ENCODE measurements at places on chromosomes 11 and 22.

- DNase-seq, result no peak
Measured at GRCh38 chr11:15901790-15902189, 454.6 kb downstream of the SOX6 start.

GRCh38 chr11:27462543-27462942 is 10.0 kb downstream of the LGR4 start:
- no peak for DNase-seq

GRCh38 chr11:119403021-119403420 is 20.0 kb downstream of the THY1 start:
- DNase-seq, result no peak

DNA sequence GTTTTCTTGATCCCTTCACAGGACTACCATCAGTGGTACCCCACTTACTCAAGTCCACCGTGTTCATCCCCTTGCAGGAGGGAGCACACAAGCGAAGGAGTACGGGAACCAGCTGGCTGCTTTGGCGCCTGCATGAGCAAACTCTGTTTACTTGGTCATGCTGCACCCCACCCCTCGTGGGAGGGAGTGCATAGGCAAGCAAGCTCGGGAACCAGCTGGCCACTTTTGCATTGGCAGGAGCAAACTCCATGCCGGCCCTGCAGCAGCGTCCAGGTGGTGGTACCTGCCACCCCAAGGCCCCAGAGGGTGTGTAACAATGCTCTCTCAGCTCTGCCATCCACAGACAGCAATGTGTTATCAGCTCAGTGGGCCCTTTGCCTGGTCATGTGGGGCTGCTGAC is 737.8 kb downstream of the FAM181B start:
- no peak for DNase-seq

- no peak for DNase-seq
Measured at GRCh38 chr22:47299863-47300697, 537.6 kb downstream of the TBC1D22A start.

DNA sequence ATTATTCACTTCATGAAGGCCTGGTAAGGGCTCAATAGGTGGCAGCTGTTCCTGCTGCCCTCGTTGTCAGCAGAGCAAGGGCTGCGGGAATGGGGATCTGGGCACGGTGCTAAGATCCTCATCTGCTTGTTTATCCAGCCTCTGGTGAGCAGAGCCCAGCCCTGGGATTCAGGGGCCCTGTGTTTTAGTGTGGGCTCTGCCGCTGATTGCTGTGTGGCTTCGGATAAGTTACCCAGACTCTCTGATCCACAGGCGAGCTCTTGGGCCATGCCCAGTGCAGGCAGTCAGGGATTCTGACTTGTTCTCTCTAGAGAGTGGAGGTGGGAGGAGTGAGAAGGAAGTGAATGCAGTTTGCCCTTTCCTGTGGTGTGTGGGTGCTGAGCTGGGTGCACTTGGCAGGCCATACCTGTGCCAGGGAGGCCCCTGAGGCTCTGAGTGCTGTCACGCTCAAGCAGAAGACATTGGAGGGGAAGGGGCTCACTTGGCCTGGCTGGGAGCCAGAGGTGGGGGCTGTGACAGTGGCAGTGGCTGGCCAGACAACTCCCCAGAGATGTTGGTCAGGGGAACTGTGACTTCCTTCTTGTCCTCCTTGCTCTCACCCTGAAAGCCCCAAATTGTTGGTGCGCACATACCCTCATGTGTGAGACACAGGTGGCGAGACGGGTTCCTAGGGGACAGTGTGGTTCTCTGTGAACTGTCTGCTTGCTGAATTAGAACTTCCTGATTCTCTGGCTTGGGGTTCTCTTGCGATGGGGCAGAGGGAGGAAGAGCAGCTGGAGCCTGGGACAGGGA is 43.7 kb downstream of the CD82 start:
- DNase-seq, result no peak

DNA sequence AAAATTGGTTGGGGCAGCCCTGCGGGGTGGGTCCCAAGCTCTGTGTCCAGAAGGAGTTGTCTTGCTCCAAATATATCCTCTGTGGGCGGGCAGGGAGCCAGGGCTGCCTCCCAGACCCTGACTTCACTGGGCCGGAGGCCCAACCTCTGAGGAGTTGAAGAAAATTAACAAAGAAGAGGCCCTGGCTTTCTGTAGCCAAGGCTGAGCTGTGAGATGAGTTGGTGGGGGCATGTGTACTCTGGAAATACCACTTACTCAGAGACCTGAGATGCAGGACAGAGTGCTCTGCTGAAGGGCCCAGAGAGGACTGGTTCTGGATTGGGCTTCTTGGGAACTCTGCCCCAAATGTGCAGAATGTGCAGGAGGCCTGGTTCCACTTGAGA is 96.3 kb downstream of the SWAP70 start:
- no peak for DNase-seq

DNA sequence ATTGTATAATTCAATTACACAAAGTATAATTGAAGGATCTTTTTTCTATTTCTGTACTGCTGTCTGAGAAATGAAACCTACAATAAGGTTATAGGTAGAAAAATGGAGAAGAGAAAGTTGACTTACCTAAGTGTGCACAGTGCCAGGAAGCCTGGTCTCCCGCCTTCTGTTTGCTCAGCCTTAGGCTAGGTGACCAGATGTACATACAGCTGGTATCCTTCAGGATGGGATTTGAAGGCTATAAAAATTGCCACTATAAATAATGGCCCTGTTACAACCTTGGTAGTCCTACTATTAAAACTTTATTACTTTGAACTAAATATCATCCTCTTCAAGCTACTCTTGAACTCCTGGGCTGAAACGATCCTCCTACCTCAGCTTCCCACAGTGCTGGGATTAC is 19.7 kb downstream of the OR51E2 start:
- no peak for DNase-seq

DNA sequence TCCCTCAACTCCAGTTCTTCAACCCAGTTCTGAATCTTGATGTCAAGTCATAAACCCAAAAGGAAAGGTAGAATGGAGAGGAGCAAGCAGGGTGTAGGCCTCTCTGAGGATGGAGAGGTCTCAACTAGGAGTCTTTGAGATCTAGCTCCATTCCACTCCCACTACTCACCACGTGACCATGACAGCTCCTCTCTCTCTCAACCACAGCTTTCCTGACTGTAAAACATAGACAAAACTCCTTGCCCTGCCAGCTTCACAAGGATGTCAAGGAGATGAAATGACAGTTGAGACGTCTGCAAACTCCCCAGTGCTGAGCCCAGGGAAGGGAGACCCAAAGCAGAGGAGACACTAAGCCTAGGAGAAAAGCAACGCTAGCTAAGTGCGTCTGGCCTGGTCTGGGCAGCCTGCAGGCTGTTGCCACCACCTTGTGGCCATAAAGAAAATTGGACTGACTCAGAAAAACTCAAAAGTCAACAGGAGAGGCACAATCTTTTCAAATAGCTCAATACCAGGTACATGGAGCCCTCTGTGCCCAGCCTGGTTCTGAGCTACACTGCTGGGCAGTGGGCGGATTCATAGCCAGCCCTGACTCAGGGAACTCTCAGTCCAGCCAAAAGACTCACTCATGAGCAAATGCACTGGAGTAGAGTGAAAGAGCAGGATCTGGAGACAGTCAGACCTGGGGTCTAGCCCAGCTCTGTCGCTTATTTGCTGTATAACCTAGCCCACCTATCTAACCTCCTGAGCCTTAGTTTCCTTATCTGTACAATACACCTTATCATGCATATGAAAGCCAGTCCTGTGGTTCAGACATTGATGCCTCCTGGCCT is 3.4 kb downstream of the CLPB start:
- DNase-seq, result peak; percentile 74

DNA sequence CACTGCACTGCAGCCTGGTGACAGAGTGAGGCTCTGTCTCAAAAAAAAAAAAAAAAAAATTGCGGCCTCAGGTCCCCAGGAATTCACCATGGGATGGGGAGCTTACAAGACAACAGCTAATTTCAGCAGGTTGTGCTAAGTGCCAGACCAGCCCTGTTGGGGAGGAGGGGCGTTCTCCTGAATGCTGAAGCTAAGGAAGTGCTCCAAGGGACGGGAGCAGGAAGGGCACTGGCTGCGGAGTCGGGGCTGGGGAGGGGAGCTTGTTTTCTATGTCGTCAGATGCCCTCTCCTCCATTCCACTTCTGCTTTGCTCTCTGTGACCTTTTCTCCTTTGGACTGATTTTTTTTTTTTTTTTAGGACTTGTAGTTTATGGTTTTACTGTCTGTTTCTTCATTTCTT is 4.5 kb downstream of the ADAMTS15 start:
- DNase-seq, result no peak
